ENCODE measurements at places on chromosomes 12 and 14.

DNA sequence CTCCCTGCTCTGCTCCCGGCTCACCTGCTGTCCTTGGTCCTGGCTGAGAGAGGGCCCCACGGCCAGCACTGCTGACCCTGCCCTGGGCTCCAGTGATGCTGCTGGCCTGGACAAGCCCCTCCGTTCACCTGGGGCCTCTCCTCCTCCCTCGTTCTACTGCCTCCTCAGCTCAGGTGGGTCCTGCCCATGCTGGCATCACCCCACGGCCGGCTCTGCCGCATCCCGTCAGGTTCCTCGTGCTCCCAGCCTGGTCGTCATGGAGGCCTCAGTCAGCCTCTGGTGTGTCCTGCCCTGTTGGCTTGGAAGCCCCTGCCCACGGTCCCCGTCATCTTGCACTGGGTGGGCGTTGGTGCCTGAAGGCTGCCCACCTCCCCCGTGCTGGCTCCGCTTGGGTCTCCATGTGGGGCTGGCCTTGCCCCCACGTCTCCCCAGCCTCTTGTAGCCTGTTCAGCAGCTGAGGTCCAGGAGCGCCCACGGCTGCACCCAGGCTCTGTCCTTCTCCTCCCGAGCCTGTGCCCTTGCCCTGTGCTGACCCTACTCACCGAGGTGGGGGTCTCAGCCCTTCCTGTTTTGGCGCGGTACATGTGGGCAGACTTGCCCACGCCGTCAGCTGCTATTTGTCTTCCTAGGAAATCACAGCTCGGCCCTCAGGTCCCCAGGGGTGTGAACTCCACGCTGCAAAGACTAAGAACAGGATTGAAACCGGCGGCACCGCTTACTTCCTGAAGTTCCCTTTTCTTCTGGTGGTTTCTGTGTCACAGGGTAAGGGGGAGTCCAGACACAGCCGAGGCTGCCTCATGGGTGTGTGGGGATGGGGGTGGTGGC lies 121.6 kb downstream of the TMEM121 start:
- no peak for DNase-seq

DNA sequence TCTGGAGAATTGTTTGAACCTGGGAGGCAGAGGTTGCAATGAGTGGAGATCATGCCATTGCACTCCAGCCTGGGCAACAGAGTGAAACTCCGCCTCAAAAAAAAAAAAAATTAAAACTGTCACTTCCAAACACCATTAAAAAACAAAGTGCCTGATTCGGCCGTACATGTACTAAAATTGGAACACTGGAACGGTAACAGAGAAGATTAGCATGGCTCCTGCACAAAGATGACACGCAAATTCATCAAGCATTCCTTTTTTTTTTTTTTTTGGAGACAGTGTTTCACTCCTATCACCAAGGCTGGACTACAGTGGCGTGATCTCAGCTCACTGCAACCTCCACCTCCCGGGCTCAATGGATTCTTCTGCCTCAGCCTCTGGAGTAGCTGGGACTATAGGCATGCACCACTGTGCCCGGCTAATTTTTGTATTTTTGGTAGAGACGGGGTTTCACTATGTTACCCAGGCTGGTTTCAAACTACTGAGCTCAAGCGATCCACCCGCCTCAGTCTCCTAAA lies 40.2 kb upstream of the SINHCAF start:
- DNase-seq: no peak

DNA sequence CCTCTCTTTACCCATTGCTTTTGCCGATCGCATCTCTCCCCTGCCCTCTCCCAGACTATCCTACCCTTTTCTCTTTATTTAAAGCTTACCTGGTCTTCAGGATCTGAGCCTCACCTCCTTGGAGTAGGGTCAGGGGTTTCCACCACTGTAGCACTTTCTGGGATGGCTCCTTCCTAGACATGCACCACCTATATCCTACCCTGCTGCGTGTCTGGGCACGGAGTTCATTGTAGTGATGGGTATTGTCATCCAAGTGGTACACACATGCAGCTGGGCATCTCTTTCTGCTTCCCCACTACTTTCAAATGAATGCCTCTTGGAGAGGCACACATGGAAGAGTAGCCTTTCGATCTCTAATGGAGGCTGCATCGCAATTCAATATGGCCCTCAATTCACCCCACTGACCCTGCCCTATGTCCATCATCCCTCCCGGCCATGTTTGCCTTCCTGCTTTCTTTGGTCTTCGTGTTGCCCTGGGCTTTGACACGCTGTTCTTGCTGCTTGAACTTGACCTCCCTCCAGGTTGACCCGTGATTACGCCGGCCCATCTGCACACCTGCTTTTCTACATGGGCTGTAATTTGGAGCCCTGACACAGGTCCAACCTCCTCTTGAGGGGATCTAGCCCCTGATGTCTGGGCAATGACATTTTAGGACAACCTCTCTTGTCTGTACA lies 10.9 kb downstream of the SERPINA11 start:
- DNase-seq: no peak

DNA sequence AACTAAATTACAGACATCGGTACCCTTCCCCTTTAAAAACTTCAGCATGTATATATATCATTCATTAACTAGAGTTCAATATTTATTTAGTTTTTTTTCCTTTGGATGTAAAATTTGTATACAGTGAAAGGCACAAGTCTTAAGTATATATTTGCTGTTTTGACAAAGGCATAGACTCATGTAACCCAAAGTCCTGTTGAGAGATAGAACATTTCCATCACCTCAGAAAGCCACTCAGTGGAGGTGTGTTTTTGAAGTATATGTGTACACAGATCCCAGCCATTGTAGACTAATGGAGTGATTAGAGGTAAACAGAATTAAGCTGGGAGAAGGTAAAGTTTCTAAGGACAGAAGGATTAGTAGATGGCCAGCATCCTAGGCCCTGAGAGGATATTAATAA lies 15.4 kb downstream of the RDH12 start:
- no peak for DNase-seq

- peak; percentile 61 for DNase-seq
Observed at GRCh38 chr12:1797011-1797901, 23.1 kb upstream of the LRTM2 start.

- no peak for DNase-seq
Observed at GRCh38 chr14:65168840-65169239, 66.5 kb upstream of the MAX start.

GRCh38 chr14:105422695-105423487 lies 3.3 kb downstream of the MTA1 start:
- DNase-seq: no peak

DNA sequence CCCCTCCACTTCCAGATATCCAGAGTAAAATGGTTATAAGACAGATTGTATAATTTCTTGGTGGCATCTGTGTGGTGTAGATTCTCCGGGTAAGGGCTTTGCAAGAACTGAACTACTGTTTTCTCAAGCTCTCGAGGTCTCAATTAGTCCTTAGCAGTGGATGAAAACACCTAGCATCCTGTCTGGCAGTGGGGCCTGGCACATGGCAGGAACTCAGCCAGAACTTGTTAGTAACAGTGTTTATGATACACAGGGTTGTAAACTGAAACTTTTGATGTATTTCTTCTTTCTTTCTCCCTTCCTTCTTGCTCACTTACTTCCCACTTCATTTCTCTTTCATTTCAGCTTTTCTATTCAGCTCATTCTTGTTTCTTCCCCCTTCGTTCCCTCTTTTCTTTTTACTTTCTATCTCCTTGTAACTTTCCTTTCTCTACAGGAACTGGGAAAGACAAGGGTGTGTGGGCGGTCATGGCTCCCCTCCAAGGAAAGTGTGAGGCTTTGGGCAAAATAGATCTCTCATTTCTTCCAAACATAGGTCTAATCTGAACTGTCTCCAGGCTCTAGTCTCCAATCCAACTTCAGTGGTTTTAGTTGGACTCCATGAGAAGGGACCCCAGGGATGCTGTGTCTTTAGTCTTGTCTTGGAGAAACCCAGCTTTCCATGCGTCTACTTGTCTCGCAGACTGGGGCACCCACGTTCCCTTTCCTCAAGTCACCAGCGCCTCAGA lies 159.7 kb downstream of the PAH start:
- no peak for DNase-seq

DNA sequence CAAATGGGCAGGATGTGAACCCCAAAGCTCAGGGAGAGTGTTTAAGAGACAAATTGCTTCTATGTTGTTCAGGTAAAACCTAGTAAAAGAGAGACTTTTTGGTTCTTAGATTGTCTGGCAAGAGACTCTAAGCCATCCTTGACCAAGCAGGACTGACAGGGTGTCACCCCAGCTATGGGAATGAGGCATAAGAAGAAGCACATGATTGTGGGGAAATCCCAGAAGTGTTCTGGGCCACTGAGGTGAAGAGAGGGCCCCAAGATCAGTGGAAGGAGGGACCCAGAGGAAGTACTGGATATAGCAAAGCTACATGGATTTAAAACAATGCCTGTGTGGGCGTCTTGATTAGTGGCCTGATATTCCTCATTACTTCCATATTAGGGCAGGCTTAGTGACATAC lies 99.0 kb downstream of the SAMD4A start:
- DNase-seq: no peak

DNA sequence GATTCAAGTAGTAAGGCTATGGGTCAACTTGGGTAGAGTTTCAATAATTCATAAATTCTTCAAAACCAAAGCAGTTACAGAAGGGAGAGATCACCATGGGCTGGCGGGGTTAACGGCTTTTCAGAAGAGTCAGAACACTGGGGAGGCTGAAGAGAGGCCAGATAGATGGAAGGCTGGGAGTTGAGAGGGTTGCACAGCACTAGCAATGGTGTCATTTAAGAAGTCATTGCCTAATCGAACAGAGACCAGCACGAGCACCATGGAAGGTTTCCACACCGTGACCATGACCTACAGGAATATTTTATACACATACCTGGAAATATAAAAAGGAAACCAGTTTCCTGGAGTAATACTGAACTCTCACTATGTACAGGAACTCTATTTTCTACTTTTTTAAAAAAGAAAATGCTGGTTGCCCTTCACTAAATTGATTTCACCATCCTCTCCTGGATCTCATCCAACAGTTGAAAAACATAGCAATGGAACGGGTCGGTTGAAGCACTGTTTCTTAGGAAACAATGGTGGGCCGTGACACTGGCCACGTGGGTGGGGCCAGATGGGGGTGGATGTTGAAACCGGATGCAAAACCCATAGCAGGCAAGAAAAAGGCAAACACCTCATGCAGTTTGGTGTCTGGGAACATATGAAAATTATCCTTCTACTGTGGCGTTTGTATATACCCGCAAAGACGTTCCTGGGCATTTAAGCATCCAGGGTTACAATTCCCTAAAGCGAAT lies 38.0 kb upstream of the RIN3 start:
- no peak for DNase-seq

GRCh38 chr12:94203796-94204195 lies 55.4 kb downstream of the PLXNC1 start:
- no peak for DNase-seq

GRCh38 chr14:95490727-95491451 lies 25.6 kb downstream of the SYNE3 start:
- no peak for DNase-seq

- DNase-seq: peak; percentile 76
Observed at GRCh38 chr14:73743431-73743931, 29.3 kb upstream of the PNMA1 start.

- DNase-seq: no peak
Observed at GRCh38 chr12:131049549-131050339, 96.0 kb downstream of the ADGRD1 start.

DNA sequence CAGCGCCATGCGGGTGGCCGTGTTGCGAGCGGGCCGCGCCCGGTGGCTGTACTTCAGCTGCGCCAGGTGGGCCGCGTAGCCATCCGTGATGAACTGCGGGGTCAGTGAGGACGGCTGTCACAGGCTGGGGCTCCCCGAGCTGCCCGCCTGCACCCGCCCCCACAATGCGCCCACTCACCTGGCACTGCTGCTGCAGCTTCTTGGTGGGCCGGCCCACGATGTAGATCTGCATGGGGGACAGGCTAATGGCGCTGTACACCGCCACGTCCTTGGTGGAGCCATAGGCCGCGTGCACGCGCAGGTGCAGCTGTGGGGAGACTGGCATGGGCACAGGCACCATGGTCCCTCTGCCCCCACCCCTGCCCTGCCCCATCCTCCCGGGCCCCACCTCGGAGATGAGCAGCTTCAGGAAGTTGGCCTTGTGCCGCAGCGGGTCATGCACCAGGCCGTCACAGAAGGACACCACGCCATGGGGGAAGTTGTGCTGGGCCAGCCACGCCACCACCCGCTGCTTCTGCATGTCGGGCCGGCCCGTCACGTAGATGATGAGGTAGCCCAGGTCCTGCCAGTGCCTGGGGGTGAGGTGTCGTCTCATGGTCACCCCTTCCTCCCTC lies 5.9 kb downstream of the ARL6IP4 start:
- no peak for DNase-seq

DNA sequence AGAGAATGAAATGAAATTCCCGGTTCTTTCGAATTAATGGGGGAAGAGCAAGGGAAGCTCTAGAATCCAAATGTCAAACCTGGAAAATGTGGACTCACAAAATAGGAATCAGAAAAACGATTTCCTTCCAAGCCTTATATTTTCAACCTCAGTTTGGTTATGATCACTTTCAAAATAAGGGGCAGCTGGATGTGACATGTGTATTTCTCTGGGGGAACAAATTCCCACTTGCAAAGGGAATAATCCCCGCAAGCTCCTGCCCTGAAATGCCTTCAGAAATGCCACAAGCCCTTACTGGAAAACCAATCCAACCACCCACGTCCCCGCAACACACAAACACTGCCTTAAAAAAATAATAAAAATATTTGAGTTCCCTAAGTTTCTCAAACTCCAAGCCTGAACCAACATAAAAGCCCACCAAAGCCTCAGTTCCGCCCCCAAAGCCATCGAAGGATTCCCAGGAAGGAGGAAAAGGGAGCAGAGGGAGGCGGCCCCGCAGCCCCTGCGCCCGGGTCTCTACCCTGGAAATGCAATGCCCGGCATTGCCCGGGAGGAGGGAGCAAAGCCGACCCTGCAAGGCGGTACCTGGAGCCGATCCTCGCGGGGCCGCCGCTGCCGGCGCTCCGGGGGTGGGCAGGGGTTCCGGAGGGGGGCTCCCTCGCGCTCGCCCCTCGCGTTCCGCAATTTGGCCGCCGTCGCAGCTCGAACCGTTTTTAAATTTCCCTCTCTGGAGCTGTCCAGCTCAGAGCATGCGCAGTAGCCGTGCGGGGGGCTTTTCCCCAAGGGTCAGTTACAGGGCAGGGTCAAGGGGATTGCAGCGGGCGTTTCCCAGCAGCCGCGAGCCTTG lies at the start of gene FOXN4:
FOXN4 (minus strand) TSS at position 751 of the 847 bp plus-strand sequence. CDS start 963 bp downstream, outside the sequence.
- DNase-seq: no peak

DNA sequence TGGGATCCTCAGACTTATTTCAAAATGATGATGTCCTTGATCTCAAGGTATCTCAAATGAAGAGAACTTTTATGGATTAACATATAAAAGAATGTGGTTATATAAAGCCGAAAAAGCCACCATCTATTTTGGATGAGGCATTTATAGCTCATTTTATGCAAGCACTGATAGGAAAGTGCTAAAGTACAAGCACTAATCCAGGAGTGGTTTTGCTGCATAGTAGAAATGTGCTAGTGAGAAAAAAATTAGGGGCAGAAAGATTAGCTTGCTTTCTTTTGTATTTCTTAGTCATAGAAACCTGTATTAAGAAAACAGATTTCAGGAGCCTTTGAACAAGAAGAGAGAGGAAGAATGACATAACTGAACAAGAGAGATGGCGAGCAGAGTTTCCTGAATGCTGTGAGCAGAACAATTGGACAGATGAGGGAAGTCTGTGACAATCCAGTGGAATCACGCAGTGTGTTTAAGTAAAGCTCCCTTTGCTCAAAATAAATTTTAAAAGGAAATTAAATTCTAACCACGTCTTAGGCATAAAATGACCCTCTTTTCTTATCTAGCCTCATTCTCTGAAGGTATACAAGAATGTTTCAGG lies 238.2 kb upstream of the NOVA1 start:
- no peak for DNase-seq

Measured in activated CD4-positive, alpha-beta T cell treated with anti-CD3 and anti-CD28 coated beads, Interleukin-2, amount 50 U/mL, for 48 hours (primary cell).